Substantia nigra (tissue), 51 donors: ENCODE measurements at places on chromosomes 11 and 22.

- DNase-seq, result no peak
Observed at GRCh38 chr11:95816037-95816436, 25.7 kb downstream of the CEP57 start.

DNA sequence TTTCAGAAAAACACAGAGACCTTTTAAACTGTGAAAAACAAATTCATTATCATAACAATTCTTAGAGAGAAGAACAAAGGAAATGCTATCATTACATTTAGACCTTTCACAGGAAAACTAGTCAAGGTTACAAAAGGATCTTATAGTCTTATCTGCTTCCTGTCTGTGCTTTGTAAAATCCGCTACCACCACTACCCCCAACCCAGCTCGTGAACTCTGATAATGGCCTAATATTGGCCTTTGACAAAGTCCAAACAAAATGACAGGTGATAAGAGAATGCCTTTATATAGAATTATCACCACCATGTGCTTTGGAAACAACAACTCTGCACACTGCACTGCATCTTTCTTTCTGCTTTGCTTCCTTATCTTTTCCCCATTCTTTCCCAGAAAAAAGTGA lies 272.5 kb downstream of the SBF2 start:
- no peak for DNase-seq

GRCh38 chr11:65419772-65420481 lies 2.7 kb upstream of the NEAT1 start:
- peak; percentile 87 for DNase-seq

DNA sequence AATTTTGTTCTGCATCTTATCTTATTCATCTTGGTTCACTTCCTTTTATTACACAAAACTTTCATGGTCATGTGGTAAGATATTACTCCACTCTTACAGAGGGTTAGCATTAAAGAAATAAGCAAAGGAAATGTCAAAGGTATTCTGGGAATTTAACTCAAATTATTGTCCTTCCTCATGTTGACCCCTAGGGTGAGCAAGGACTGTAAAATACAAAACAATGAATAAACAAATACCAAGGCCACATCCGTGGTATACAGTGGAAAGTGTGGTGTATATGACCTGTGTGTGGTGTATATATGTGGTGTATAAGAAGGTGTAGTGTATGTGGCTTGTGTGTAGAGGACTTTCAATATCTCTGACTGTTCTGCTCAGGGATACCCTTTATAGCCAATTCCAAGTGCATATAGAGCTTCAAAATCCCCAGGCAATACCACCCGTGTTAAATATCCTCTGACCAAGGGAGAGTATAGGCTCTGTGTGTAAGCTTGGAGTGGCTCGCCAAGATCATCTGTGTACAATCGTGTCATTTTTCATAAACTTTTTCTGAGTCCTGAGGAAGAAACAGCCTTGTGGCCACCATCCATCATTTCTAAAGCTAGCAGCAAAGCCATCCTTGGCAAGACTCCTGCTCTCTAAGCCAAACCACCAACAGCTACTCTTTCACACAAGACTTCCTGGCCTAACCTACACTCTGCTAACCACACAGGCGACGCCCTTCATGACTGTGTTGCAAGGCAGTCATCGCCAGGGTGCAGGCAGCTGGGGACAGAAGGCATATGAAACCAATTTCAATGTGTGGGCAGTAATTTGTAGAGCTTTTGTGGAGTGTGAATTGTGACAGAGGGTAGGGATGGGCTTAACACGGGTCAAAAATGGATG lies 548.0 kb downstream of the ETS1 start:
- DNase-seq, result no peak

DNA sequence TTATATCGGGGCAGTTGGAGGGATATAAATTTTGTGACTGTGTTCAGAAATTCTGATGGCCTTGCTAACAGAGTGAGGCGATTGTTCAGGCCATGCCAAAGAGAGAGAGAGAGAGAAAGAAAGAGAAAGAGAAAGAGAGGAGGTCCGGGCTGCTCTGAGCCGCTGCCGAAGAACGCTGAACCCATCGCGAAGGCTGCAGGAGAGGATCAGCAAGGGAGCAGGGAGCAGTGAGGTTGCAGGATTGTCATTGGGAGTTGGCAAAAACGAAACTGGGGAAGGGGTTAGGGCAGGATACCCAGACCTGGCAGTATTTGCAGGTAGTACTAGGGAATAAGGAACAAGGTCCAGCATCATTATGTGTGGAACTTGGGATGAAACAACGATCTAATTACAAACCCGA lies 537.1 kb downstream of the INSC start:
- no peak for DNase-seq

DNA sequence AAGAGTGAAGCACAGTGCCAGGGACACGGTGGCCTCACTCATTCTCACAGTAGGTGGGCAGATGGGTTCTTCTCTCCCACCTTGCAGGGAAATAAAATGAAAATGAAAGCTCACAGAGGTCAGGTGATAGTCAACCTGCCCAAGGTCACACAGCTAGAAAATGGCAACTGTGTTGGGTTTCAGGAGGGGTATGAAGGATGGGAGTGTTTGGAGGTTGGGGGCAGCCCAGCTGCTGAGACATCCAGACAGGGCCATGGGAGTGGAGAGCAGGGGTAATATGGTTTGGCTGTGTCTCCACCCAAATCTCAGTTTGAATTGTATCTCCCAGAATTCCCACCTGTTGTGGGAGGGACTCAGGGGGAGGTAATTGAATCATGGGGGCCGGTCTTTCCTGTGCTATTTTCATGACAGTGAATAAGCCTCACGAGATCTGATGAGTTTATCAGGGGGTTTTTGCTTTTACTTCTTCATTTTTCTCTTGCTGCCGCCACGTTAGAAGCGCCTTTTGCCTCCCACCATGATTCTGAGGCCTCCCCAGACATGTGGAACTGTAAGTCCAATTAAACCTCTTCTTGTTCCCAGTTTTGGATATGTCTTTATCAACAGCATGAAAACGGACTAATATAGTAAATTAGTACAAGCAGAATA lies 247.0 kb downstream of the TENM4 start:
- DNase-seq, result no peak

GRCh38 chr11:2839395-2839943 lies 46.1 kb downstream of the CDKN1C start:
- DNase-seq, result no peak

DNA sequence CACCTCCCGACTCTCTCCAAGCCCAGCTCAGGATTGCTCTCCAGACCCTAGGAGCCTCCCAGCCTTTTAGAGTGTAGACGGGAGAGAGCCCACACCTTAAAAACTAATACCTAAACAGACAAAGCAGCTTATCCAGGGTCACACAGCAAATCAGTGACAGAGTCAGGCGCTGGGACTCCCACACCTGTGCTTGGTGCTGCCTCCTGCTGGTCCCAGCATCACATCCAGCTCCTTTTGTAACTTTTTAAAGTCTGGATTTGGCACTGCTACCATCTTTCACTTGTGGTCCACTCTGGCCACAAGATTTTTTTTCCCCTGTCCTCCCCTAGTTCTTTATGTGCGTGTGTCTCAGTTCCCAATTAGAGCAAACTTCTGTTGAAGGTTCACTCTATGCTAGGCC lies 4.7 kb downstream of the ANO1 start:
- DNase-seq, result no peak

DNA sequence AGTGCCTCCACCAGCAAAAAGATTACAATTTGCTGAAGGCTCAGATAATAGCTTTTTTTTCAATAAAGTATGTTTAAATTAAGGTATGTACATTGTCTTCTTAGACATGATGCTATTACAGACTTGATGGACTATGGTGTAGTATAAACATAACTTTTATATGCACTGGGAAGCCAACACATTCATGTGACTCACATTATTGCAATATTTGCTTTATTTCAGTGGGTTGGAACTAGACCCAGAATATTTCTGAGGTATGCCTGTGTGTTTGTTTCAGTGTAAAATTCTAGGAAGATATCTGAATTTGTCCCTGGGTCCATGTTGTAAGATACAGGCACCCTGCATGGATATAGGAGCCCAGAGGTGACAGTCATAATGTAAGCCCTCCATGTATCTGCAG lies 120.0 kb upstream of the BDNF start:
- DNase-seq, result no peak

DNA sequence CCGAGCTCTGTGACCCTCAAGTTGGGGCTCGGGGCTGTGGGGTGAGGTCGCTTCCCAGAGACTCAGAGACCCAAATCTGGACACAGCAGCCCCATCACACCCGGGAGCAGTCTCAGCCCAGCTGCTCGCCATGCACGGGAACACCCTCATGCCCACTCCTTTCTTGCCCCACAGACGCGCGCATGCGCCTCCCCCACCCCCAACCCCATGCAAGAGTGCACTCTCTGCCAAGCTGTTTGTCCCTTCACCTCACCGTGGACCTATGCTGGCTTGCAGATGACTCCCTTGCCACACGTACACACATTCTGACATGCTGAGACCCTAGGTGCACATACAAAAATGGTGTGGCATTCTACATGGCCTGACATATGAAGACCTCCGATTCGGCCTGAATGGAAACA lies 478 bp upstream of the CD248 start:
- no peak for DNase-seq

DNA sequence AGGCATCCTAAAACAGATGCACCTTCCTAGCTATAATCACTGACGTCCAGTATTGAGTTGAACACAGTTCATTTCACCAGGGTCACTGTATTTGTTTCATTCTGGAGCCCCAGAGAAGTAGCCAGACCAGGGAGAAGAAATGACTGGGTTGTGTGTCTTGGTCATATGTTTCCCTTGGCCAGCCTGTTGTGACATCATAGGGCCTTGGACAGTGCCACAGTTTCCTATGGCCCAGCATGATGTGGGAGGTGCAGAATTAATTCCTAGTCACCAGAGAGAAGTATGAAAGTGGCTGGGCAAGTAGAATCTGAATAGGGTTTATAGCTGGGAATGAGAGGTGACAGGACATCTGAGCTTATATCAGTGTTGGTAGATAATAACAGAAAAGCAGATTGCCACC lies 84.0 kb upstream of the ZBED5 start:
- DNase-seq, result no peak

DNA sequence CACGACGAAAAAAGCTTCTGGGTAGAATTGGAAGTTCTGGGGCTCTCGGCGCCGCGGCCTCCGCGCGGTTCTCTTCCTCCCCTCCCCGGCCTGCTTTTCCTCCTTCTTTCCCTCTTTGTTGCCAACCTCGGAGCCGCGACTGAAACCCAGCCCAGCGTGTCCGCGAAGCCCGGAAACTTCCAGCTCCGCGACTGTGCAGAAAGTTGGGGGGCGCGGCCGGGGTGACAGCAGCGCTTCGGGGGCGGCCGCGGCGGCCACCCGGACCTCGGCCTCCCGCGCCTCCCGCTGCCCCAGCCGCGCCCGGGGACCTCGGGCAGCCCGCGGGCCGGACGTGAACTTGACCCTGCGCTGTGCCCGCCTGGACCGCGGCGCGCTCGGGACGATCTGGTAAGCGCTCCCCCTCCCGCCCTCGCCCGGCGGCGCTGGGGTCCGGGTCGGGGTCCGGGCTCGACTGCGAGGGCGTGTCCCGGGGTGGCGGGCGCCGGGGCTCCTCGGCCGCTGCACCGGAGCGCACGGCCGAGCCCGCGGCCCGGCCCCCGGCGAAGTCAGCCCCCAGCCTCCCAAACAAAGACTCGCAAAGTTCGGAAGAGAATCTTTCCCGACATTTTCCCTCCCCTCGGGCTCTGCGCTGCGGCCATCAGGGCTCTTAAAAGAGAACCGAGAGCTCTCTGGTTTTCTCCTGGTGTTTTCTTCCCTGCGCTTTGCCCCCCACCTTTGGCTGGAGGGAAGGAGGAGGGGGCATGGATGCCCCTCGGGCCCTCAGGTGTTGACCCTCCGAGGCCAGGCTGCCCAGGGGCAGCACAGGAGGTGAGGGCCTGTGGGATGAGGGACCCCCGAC lies 67.9 kb upstream of the WNT7B start:
- DNase-seq, result no peak

- no peak for DNase-seq
Observed at GRCh38 chr11:102266099-102266498, 51.2 kb upstream of the BIRC3 start.

DNA sequence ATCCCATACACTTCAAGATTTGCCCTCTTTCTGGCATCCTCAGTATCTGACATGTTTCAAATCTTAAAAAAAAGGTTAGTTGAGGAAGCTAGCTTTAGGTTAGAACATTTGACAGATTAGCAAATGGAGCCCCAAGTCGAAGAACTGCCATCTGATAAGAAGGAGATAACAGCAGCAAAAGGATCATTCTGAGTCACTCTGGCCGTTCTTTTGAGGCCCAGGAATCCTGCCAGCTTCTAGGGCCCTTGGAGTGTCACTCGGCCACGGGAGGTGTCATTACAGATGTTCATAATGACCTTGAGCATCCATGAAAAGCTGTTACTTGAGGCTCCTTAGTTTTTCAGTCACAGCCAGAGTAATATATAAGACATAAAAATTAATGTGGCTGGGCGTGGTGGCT lies 132.1 kb upstream of the RASSF10 start:
- DNase-seq, result no peak

DNA sequence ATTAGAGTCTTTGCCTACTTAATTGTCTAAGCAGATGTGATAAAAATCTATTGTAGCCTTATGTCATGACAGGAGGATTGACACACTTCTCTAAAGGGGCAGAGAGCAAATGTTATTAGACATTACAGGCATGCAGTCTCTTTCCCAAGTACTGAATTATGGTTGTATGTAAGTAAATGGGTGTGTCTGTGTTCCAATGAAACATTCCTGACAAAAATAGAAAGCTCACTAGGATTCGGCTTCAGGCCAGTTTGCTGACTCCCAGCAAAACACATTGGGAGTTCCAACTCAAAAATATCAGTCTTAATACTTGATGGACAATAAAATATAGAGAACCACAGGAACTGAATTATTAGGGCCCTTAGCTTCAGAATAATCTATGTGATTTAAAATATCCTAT lies 1480.4 kb downstream of the FAM181B start:
- DNase-seq, result no peak

GRCh38 chr11:108239076-108239475 lies 16.2 kb downstream of the ATM start:
- DNase-seq, result no peak

DNA sequence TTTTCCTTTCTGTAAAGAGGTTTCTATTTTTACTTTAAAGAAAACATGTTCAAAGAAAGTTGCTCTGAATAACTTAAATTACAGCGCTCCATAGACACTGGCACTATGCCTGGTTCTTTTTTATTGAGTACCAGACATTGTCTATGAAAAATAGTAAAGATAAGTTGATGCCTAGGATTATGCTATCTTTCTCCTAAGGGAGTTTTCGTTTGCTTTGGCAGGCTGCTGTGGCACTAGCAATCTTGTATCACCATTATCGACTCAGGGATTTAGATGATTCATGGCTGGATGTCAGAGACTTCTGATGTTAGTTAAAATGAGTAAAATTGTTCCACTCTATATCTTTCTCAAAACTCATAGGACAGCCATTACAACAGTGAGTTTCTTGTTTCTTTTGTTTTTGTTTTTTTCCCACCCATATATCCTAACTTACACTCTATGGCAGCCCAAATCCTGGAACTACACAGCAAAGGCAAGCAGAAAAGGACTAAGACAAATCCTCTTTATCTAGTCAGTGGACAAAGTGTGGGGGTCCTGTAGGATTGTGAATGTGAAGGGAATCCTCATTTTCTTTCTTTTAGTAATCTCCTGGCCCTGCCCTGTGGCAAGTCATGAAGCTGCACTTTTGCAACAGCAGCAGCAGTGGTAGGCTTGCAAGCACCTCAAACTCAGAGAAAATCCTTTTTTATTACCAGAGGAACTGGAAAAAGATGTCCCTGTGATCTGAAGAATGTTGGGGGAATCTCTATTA lies 20.7 kb downstream of the SLN start:
- no peak for DNase-seq

GRCh38 chr11:117827521-117828511 lies 3.3 kb upstream of the FXYD2 start:
- no peak for DNase-seq

GRCh38 chr11:74909385-74909784 lies 39.5 kb downstream of the XRRA1 start:
- DNase-seq, result no peak

GRCh38 chr22:50531546-50531961 lies 1.7 kb upstream of the TYMP start:
- no peak for DNase-seq
